ENCODE measurements at places on chromosomes 6 and 20. TPM values are rescaled to one million over a fixed set of nuclear protein-coding genes. Genes with fewer than 3 reads are reported as not detected.
A peak's percentile ranks its signal among the peaks of the same experiment; 100 is the strongest.

- no peak for DNase-seq
Observed at GRCh38 chr6:53752856-53753255, 41.9 kb upstream of the LRRC1 start.

GRCh38 chr6:168128631-168129291 is 49.7 kb upstream of the FRMD1 start:
- no peak for DNase-seq

- no peak for DNase-seq
Observed at GRCh38 chr20:48711696-48712464, 115.9 kb downstream of the PREX1 start.

DNA sequence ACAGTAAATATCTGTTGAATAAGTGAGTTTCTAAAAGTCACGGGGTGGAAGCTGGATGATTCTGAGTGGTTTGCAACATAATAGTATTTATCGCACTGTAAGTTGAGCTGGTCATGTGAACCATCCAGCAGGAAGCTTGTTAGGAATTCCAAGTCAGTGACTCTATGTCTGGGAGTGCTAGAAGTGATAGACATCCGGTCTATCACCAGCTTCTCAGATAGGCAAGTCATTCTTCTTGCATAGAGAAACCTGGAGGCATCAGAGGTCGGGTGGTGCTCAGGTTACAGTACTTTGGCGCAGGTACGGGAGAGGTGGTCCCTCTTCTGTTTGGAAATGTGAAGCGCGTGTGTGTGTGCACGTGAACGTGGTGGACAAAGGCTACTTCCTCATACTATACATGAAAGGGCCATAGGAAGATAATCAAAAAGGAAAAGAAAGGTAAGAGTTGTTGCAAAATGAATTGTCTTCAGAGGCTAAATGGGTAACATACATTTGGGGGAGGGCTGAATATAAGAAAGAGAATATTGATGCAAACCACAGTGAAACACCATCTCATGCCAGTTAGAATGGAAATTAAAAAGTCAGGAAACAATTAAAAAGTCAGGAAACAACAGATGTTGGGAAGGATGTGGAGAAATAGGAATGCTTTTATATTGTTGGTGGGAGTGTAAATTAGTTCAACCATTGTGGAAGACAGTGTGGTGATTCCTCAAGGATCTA is 299.3 kb upstream of the ZFP64 start:
- DNase-seq: no peak

- peak; percentile 25 for DNase-seq
Observed at GRCh38 chr20:20711413-20711812, 1.0 kb downstream of the RALGAPA2 start.

DNA sequence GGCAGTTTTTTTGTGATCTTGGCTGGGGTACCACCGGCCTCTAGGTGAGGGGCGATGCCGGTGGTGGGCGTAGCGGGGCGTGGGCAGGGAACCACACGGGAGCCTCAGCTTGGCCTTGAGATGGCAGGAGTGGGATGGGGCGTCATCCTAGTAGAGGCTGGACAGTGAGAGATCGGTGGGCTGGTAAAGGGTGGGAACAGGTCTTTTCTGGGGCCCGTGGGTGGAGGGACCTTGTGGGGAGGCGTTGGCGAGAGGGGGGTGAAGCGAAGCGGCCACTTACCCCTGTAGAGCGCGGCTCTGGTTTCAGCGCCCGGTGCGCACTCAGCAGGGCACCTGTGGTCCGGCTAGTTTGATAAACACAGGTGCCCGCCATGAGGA is 12.0 kb downstream of the ITPR3 start:
- no peak for DNase-seq

DNA sequence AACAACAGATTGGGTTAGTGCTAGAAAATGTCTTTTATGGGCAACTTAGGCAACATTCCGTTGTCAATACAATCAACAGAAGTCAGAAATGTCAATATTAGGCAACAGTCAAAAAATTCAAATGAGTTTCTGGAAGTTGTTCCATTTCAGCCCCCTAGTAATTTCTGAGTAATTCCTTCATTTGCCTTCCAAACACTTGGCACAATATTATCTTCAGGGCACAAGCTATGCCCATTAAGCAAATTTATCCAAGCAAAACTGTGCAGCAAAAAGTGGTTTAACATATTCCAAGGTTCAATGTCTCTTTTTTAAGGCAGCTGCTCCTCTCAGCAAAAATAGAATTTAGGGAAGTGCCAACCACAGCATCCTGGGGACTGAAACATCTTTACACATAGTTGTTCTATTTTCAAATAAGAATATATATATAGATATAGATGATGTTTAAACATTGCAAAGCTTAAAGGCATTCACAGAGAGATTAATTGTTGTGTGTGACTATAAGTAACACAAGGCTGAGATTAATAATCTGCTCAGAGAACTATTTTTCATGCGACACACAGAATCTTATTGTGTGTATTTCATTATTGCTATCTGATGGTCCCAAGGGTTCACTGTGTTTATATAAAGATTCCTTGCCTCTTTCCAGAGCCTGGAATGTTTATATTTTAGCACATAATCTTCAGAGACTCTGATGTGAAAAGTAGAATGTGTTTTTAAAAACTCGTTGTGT is 75.2 kb upstream of the ADTRP start:
- no peak for DNase-seq

DNA sequence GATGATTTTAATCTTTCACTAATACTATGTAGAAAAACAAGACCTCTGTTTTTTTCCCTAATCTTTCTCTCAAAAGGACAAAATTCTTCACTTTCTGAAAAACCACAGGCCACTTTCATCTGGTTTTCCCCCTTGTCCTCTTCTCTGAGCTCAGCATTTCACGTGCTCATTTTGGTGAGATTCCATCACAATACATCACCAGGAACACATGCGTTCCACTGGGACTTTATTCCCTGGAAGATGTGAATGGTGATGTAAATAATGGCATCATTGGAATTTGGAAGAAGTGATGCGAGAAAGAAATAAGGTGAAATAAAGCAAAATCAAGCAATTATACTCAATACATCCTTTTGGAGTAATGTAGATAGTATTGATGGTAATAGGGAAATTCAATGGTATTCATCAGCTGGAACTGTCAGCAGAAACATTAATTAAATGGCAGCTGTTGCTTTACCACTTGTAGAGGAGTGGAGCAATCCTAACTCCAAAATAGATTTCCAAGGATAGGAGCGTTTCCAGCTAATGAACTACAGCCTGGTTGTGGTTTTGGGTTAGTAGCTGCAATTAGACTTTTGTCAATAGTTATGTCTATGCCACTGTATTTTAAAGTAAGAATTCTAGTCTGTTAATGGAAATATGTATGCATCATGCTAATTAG is 11.5 kb downstream of the FILIP1 start:
- no peak for DNase-seq

DNA sequence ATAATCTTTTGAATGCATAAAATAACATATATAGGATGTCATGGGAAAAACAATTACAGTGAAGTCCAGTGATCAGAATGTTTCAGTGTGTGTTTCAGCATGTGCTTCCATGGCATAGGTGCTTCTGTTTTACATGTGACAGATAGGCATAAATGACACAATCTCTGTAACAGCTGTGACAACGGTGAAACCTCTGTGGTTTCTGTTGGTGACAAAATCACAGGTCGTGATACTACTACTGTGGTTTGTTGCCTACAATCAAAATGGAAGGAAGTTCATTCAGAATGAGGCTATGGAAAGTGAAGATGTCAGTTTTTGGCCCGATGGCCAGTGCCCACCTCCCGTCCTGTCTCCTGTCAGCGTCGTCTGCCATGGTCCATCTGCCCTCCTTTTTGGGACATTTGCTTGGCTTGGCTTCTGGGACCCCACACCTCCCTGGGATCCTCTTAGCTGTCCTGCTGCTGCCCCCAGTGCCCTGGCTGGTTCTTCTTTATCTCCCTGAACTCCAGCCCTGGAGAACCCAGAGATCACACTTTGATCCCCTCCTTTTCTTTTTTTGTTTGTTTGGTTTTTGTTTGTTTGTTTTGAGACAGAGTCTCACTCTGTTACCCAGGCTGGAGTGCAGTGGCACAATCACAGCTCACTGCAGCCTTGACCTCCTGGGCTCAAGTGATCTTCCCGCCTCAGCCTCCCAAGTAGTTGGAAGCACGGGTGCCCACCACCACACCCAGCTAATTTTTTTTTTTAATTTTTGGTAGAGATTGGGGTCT is 79.3 kb upstream of the NAA20 start:
- DNase-seq: no peak

DNA sequence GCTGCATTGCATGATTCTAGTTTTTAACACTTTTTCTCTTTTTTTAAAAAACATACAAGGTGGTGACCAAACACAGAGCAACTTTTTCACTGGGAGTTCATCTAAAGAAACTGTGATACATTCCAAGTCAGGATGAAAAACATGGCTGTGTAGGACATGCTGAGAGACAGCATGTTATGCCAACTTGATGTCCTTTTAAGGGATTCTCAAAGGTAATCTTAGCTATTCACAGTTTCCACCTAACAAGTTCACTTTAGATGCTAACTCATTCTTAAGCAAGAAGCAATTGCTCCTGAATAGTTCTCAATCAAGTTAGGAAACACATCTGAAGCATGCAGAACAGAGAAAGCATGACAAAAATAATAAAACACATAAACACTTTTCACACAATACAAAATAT is 3.3 kb downstream of the ASCC3 start:
- DNase-seq: no peak

DTD1 gene
- 28.4 TPM for total RNA-seq

HLA-DMB gene
- 19.5 TPM for total RNA-seq

DAAM2 gene
- total RNA-seq: not detected

OR11A1 gene
- not detected for total RNA-seq

TAGAP gene
- total RNA-seq: 291 TPM

Data from natural killer cell (primary cell).